Stimulated activated naive CD4-positive, alpha-beta T cell (primary cell): ENCODE measurements at places on chromosomes 2 and 18.

DNA sequence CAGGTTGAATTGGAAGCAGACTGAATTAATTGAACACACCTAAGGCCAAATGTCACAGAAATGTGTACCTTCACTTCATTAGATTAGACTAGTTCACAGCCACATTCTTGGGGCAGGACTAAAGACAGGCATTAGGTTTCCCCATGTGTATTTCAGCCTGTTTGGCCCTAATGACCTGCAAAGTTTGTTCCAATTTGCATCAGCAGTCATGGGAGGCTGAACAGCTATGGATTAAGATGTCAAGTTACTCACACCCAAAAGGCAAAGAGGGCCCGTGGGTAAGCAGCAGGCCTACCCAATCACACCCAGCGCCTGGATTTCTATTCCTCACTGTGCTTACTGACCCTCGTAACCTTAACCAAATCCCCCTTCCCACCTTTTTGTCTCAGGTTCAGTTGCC, 99.6 kb upstream of the RIOK3 start:
- DNase-seq = no peak

DNA sequence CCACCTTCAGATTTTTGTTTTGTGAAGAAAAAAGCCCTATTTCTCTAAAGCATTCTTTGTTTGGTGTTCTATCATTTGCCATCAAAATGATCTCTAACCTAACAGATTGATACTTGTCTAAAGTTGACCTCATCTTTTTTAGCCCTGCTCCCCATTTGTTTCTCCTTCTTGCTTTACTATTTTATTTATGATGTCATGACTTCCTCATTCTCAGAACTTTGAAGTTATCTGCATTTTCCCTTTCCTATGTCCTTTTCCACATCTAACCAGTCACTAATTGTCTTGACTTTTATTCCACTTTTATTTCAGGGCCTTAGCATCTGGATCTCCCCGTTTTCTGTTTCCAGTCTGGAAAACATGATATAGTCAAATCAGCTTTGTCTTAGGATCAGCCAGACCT, 8.3 kb downstream of the RAPGEF4 start:
- no peak for DNase-seq

- DNase-seq = no peak
Measured at GRCh38 chr2:67802291-67802690, 260.5 kb downstream of the C1D start.

GRCh38 chr2:109295070-109295780, 166.2 kb downstream of the SH3RF3 start:
- DNase-seq = no peak

DNA sequence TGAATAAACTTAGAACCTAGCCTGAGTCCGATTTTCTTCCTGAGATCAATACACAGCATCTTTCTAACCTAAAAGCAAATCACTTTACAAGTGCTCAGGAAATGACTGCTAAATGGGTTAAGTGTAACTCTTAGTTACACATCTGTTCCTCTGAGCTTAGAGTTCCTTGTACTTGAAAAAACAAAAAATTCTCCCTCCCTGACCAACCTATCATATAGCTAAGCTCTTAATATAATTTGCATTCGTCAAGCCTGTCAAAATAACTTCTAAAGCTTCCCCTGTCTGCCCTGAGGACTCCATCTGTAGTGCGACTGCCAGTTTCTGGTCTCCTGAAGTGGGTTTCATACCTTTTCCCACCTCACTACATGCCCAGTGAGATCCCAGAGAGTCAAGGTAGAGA, 190.4 kb downstream of the NCK2 start:
- DNase-seq = no peak
